ENCODE measurements at places on chromosomes 3 and 15. TPM values are rescaled to one million over a fixed set of nuclear protein-coding genes. Genes with fewer than 3 reads are reported as not detected.

Gene LNP1
- 3.3 TPM for polyA plus RNA-seq

Gene LEKR1
- 0.17 TPM for polyA plus RNA-seq

Gene SEMA5B
- not detected for polyA plus RNA-seq

Gene ACVR2B
- 1.0 TPM for polyA plus RNA-seq

Gene MYEF2
- polyA plus RNA-seq = 7.1 TPM

Gene PLCL2
- polyA plus RNA-seq = 0.77 TPM

Gene SNTN
- polyA plus RNA-seq = not detected

Gene UBAP1L
- 0.46 TPM for polyA plus RNA-seq

Gene MYZAP
- not detected for polyA plus RNA-seq

Gene TUSC7
- polyA plus RNA-seq = not detected

Gene SENP8
- polyA plus RNA-seq = 5.3 TPM

Gene IQCF5
- polyA plus RNA-seq = not detected

Gene PODXL2
- 1.5 TPM for polyA plus RNA-seq

Gene C3orf38
- 18.0 TPM for polyA plus RNA-seq

Gene ACKR4
- polyA plus RNA-seq = 0.20 TPM

Gene BFSP2
- not detected for polyA plus RNA-seq

Gene PLSCR2
- polyA plus RNA-seq = not detected

Gene OR5K2
- polyA plus RNA-seq = not detected

Gene IMPG2
- polyA plus RNA-seq = 0.19 TPM

Gene TTC21A
- polyA plus RNA-seq = 2.8 TPM

Gene WDR93
- 0.05 TPM for polyA plus RNA-seq

Gene P2RY1
- 0.04 TPM for polyA plus RNA-seq

Gene GP9
- polyA plus RNA-seq = not detected

Gene MCCC1
- polyA plus RNA-seq = 19.0 TPM

Gene P3H2
- polyA plus RNA-seq = 32.6 TPM

Gene LRTM1
- not detected for polyA plus RNA-seq

Gene SLC24A5
- polyA plus RNA-seq = not detected

Gene WHAMM
- 3.1 TPM for polyA plus RNA-seq

Gene ZNF80
- not detected for polyA plus RNA-seq

Gene SNURF
- polyA plus RNA-seq = 12.0 TPM

Gene SHC4
- polyA plus RNA-seq = 5.1 TPM

Gene CCR1
- not detected for polyA plus RNA-seq

Gene P2RY12
- polyA plus RNA-seq = not detected

Gene ZPLD1
- 0.02 TPM for polyA plus RNA-seq

Gene RGMA
- polyA plus RNA-seq = 0.36 TPM

Gene ATP13A4
- polyA plus RNA-seq = 0.04 TPM

Gene IL17RB
- polyA plus RNA-seq = not detected

Gene DNAJB8
- polyA plus RNA-seq = not detected

Gene CD96
- polyA plus RNA-seq = 0.41 TPM

Gene OR5H15
- polyA plus RNA-seq = not detected

Gene ZKSCAN7
- polyA plus RNA-seq = 5.7 TPM

Gene GNL3
- polyA plus RNA-seq = 71.6 TPM

Gene EOMES
- not detected for polyA plus RNA-seq

Gene CHD2
- 62.6 TPM for polyA plus RNA-seq

Gene GOLGA6D
- not detected for polyA plus RNA-seq

Gene NEO1
- polyA plus RNA-seq = 3.5 TPM

Gene MYL3
- not detected for polyA plus RNA-seq

Gene PLEKHO2
- 29.5 TPM for polyA plus RNA-seq

Gene CACNA2D2
- polyA plus RNA-seq = 0.09 TPM

Gene GOLGA6L9
- 2.5 TPM for polyA plus RNA-seq

Gene SPATA12
- not detected for polyA plus RNA-seq

Gene MEX3B
- 6.3 TPM for polyA plus RNA-seq

Gene LINGO1
- polyA plus RNA-seq = not detected

Gene RASL12
- polyA plus RNA-seq = 11.4 TPM

Gene MAGI1
- 14.2 TPM for polyA plus RNA-seq

Gene GASK1A
- 0.46 TPM for polyA plus RNA-seq

Gene GCSAM
- not detected for polyA plus RNA-seq

Gene FBXL22
- 1.3 TPM for polyA plus RNA-seq
